ENCODE measurements at places on chromosomes 13 and 19. TPM values are rescaled to one million over a fixed set of nuclear protein-coding genes. Genes with fewer than 3 reads are reported as not detected.
A peak's percentile ranks its signal among the peaks of the same experiment; 100 is the strongest.

DNA sequence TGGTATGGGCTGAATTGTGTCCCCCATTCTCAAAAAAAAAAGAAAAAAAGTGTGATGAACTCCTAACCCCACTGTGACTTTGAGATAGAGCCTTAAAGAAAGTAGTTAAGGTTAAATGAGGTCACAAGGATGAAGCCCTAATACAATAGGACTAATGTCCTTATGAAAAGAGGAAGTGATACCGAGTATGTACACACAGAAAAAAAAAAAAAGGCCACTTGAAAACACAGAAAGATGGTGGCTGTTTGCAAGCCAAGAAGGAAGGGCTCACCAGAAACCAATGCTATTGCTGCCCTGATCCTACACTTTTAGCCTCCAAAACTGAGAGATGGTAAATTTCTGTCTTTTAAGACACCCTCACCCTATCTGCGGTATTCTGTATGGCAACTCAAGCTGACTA, 955.6 kb downstream of the PCDH17 start:
- no peak for DNase-seq

DNA sequence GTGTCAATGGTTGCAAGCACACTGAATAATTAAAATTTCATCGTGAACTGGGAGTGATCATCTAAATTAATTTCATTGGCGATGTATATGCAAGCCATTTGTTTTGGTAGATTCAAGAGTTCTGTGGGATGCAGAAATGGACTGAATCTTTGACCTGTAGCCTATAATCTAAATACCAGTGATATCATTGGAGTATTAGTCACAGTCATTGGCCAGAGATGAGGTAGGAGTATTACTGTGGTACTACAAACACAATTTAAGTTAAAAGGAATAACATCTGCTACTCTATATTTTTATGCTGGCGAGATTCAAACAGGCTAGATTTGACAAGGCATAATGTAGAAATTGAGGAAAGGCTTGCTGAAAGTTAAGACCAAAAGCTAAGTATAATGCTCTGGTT, 14.0 kb downstream of the FRY start:
- no peak for DNase-seq

- peak; percentile 59 for DNase-seq
These were observed 55.4 kb upstream of the UBL3 start for GRCh38 chr13:29905845-29906244.

Gene IGFL1
- not detected for total RNA-seq

DNA sequence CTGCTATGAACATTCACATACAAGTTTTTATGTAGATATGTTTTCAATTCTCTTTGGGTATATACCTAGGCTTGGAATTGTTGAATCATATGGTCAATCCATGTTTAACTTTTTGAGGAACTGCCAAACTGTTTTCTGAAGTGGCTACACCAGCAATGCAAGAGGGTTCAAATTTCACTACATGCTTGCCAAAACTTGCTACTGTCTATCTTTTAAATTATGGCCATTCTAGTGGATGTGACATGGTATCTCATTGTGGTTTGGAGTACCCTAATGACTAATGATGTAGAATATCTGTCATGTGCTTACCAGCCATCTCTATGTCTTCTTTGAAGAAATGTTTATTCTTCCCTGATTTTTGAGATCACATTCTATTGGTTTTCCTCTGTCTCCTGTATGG, 860.3 kb downstream of the DIAPH3 start:
- DNase-seq, result no peak

DNA sequence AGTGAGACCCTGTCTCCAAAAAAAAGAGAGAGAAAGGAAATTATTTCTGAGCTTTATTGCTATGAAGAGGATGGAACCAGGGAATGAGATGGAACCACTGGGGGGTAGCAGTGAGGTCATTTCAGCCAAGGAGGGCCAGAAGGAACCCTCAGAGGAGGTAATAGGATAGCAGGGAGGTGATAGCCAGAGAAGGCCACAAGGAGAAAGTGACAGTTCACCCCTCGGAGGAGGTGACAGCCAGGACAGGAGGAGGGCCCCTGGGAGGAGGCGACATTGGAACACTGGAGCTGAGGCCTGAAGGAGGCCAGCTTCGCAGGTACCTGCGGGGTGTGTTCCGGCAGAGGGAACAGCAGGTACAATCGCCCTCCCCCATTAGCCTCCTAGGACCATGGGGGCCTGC, 675 bp upstream of the PGPEP1 start:
- DNase-seq, result no peak

DNA sequence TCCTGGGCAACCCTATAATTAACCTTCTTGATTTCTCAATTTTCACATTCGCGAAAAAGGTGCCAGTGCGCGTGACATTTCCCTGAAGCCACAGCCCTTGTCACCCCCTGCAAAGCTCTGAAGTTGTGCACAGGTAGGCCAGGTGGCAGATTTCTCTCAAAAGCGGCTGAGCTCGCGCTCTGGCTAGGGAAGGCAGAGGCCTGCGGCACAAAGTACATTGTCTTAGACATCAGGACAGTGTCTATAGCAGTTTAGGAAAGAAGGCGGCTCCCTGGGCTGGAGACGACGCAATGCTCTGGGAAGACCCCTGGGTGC, 42.9 kb upstream of the ZNF14 start:
- peak; percentile 33 for DNase-seq

Gene PABPC3
- not detected for total RNA-seq

Gene ZNF44
- 8.8 TPM for total RNA-seq

Gene ZNF844
- 4.3 TPM for total RNA-seq

DNA sequence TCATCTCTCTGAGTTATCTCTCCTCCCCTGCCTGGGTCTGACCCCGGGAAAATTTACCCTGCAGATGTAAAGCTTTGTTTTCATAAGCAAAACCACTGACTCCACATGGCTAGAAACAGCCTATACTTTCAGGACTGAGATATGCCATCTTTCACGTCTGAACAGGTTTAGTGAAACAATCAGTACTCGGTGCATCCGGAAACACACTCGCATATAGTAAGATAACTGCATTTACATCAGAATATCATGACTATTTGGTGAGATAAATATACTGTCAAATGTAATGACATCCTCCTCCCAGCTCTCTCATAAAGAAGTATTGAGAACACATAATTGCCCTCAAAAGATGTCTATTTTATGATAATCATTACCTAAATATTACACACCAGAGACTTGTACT, 172.8 kb downstream of the EFNB2 start:
- no peak for DNase-seq

DNA sequence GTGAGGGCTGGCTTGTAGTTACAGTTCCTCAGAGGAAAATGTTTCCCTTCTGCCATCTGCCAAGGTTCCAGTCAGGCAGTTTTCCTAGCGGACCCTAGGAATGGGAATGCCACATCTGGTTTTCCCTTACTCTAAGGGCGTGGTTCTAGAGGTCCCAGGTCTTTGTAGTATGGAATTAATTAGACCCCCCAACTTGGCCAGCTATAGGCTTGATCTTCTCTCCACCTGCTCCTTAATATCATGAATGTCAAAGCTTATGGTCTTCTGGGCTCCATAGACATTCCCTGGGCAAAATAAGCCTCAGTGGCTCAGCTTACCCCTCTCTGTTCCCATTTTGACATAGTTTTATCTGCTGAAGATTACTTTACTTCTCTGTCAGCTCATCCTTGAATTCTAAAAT, 70.0 kb downstream of the ZNF568 start:
- DNase-seq, result no peak

DNA sequence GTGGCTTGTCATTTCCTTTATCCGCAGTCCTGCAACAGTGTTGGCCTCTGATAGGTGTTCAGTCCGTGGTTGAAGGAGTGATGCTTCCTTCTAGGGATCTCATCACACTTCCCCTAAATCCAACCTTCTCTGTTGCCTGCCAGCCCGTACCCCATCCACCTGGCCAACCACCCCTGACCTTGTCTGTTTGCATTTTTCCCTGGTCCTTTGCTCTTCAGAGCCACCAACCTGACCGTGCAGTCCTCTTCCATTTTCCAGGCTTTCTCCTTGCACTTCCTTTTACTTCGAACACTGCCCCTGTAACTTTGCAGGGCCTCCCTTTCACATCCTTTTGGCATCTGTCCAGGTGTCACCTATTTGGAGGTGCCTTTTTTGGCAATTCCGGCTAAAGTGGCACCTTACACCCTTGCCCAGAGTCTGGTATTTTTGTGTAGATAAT, 696 bp downstream of the ZNF460 start:
- no peak for DNase-seq

- DNase-seq, result no peak
These were observed 283.1 kb downstream of the TDRD3 start for GRCh38 chr13:60679928-60680694.

DNA sequence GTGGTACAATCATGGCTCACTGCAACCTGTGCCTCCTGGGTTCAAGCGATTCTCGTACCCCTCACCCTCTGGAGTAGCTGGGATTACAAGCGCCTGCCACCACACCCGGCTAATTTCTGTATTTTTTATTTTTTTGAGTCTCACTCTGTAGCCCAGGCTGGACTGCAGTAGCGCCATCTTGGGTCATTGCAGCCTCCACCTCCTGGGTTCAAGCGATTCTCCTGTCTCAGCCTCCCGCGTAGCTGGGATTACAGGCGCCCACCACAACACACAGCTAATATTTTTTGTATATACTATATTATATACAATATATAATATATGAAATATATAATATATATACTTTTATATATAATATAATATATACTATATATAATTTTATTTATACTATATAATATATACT, 52.5 kb downstream of the COLGALT1 start:
- no peak for DNase-seq

DNA sequence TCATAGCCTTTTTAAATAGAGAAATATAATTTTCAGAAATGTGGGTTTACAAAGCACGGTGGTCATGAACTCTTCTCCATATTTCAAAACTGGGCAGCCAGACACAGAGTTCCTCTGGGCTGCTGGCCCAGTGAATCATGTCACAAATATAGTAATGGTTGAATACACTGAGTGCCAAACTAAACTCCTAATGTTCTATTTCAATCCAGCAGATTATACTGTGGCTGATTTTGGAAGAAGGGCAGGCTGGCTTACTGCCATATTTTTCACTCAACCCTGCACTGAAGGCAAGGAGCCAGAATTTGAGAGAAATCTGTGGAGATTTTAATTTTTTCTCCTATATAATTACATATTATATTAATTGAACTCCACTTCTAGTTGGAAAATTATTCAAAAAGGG, 17.0 kb upstream of the PRR20A start:
- no peak for DNase-seq

- DNase-seq, result peak; percentile 62
These were observed 14.0 kb upstream of the GJA3 start for GRCh38 chr13:20174656-20175405.

Gene ZNF780A
- 3.3 TPM for total RNA-seq

DNA sequence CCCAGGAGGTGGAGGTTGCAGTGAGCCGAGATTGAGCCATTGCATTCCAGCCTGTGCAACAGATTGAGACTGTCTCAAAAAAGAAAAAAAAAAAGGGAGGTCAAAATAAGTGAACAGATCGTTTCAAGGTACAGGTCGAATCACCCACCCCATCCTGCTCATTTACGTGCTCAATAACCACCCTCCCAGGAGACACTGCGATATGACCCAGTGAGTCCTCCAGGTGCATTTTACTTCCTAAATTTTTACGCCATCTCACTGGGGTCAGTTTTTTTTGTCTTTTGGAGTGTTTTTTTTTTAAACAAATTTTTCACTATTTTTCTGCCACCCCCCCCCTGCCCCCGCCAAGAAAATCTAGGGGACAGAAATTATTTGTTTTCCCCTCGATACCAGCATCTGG, 68.1 kb downstream of the ZNF486 start:
- no peak for DNase-seq

DNA sequence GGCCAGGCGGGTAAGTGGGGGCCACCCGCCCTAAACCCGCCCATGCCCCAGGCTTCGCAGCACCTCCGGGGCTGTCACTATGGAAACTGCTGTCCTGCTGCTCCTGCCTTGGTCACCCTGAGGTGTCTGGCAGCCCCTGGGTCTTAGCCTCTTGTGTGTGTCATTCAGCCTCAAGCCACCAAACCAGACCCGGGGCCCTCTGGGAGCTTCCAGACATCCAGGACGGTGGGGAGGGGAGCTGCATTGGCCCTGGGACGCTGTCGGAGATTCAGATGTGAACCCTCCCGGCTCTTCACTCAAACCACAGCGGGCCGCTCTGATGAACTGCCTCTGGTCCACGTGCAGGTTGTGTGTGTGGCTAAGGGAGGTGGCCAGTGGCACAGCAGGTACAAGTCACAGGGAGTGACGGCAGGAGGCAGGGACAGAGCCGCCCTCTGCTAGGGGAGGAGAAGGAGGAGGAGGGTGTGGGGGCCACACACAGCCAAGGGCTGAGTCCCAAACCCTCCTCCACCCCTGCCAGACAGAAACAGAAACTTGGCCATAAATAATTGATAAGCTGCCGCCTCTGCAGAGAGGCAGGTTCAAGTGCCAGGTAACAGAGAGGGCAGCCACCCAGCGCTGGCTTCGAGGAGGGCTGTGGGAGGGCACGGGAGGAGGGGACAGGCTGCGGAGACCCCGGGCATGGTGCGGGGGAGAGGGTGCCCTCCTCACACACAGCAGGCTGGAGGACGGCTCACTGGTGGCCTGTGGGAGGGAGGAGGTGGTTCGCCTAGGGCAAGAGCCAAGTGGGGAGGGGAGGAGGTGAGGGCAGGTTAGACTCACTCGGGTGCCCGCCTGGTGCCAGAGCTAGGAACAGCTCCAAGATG, 8.0 kb downstream of the NANOS3 start:
- DNase-seq, result peak; percentile 92

GRCh38 chr13:27572234-27572901, 48.0 kb downstream of the LNX2 start:
- DNase-seq, result no peak

DNA sequence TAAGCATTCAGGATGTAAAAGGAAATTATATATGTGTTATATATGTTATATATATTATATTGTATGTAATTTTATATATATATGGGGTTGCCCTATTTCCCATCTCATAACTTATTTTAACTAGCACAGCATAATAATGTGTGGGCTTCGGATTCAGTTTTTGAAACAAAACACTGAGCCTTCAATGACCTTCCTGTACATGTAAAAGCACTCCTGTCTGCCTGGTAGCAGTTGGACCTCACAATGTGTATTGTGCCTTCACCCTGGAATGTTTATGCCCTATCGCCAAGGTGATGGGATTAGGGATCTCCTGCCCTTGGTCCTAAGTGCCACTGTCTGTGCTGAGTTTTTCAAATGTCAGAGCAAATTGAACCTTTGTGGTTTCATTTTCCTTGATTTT, 968.8 kb downstream of the TUBA3C start:
- peak; percentile 46 for DNase-seq

Data from body of pancreas (tissue), 4 donors.